Activated naive CD4-positive, alpha-beta T cell treated with Interleukin-2 at 50 U/mL for 16 hours (primary cell): ENCODE measurements at places on chromosomes 1 and 21.
A peak's percentile ranks its signal among the peaks of the same experiment; 100 is the strongest.

- no peak for DNase-seq
These were observed 35.0 kb upstream of the RD3 start for GRCh38 chr1:211527006-211527405.

- DNase-seq, result no peak
These were observed 32.8 kb downstream of the PADI6 start for GRCh38 chr1:17404820-17405219.

DNA sequence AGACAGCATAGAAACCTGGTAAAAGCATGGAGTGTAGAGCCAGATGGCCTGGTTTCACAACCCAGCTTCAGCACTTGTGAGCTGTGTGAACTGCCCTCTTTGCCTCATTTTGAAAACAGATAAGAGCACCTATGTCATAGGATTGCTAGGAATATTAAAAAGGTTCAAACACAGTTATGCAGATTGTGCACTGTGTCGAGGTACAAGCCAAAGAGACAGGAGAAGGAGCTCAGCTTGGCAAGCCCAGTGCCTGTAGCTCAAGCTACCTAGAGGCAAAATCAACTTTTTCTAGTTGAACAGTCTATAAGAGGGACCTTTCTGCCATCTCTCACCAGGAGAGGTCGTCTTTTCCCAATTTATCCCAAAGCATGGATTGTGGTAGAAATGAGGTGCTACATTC lies 5.0 kb downstream of the CHODL start:
- DNase-seq, result no peak

- DNase-seq, result no peak
These were observed 278.8 kb downstream of the AMY1C start for GRCh38 chr1:104028416-104029035.

DNA sequence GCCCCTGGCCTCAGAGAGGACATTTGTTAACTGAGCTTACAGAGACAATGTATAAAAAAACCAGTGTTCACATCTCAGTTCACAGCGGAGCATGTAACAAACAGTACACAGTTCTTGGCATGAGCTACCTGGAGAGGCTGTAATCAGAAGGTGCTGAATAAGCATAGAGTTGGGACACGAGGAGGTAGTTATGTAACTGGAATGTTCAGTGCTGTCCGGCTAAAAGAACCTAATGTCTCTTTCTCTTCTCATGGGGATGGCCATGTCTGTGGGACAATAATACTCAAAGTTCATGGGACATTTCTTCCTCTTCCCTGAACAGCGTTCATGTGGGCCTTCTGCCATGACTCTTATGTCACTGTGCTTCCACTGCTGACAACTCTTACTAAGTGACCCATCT lies 17.2 kb upstream of the STX12 start:
- no peak for DNase-seq

- DNase-seq, result no peak
These were observed 22.7 kb downstream of the CRYAA start for GRCh38 chr21:43191521-43191920.

DNA sequence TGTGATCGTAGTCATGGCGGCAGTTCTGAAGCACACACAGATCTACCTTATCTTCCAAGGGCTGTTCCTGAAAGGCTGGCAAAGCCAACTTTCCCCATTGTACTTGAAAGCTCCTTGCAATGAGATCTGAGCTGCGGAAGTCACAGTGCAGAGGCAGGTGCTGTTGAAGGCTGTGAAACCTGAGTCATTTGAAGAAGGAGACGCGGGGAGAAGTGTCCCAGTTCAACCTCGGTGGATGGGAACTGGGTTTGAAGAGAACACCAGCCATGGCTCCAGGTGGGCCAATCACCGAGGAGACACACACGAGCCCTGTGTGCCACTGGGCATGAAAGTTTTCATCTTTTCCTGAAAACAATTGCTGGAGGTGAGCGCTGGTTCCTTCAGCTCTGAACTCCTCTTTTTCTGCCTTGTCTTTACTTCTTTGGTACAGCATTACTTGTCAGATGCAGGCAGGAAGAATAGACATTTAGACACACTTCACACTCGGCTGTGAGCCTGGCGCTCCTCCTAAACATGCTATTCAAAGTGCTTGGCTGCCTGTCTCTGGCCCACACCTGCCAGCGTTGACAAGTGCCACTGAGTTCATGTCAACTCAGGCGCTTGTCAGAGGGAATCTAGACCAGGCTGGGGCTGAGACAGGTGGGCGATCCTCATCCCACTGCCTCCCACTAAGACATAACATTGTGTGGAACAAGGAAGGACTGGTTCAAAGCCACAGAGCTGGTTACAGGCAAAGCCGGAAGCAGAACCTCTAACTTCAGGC lies 25.7 kb upstream of the PDE9A start:
- no peak for DNase-seq

DNA sequence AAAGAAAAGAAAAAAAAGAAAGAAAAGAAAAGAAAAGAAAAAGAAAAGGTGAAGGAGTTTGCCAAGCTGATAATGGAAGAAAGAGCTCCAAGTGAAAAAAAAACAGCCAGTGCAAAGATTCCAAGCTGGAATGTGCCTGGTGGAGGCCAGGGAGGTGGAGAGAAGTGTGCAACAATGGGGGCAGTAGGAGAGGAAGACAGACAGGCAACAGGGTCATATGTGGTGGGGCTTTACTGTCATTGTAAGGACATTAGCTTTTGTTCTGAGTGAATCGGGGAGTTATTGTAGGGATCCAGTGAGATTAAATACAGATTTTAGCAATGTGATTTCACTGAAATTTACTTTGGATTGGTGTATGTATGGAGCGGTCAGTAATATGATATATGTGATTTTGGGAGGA lies 14.0 kb upstream of the MYSM1 start:
- no peak for DNase-seq

DNA sequence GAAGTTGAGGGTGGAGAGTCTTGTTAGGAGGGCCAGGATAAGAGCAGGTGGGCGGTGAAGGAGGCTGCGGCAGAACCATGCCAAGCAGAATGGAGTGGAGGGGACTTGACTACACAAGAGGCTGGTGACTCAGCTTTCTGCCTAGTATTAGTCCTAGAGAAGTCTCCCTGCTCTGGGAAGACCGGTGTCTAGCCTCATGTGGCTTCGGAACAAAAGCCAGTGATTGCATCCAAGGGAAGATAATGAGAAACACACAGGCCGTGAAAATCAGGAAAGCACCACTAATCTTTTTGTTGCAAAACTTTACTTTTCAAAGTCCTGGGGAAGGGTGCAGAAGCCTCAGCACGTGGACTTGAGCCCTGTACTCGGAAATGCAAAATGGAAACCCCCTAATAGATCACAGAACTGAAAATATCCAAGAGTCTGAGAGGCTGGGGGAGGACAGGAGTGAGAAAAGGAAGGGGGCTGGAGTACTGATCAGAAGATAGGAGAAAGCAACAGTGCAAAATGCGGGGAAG lies 31.4 kb downstream of the DDR2 start:
- DNase-seq, result no peak

DNA sequence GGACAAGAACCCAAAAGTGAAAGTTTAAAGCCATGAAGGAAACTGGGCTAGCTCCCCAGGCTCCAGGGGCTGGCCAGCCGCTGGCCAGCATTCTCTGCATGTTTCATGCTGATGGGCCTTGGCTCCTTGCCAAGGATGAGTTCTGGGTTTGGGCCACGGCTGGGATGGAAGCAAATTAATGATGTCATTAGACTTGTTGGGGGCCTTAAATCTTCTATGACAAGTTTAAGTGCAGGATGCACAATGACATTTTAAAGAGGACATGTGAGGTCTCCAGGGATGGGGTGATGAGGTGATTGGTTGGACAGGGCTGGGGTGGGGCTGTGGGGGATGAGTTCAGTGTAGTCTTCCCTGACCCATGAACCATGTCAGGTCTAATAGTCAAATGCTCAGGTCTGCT lies 199.6 kb downstream of the TRABD2B start:
- no peak for DNase-seq

GRCh38 chr21:44783020-44783696 lies 18.5 kb downstream of the UBE2G2 start:
- DNase-seq, result no peak

DNA sequence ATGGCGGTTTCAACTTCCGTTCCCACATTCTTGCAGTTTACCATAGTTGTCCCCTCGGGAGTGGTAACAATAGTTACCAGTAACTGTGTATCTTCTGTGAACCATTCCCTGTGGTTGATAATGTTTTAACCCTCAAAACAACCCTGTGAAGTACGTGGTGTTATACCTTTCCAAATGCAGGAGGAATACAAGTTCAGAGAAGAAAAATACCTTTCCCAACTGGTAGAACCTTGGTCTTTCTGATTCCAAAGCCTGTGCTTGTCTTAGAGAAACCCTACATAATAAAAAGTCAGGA lies 789 bp downstream of the BTF3L4 start:
- no peak for DNase-seq

- no peak for DNase-seq
These were observed 29.1 kb downstream of the LAMC2 start for GRCh38 chr1:183215076-183215720.

GRCh38 chr1:63322944-63323864 lies 837 bp downstream of the FOXD3 start:
- peak; percentile 43 for DNase-seq

- no peak for DNase-seq
These were observed 67.5 kb upstream of the GFI1 start for GRCh38 chr1:92554216-92554615.

DNA sequence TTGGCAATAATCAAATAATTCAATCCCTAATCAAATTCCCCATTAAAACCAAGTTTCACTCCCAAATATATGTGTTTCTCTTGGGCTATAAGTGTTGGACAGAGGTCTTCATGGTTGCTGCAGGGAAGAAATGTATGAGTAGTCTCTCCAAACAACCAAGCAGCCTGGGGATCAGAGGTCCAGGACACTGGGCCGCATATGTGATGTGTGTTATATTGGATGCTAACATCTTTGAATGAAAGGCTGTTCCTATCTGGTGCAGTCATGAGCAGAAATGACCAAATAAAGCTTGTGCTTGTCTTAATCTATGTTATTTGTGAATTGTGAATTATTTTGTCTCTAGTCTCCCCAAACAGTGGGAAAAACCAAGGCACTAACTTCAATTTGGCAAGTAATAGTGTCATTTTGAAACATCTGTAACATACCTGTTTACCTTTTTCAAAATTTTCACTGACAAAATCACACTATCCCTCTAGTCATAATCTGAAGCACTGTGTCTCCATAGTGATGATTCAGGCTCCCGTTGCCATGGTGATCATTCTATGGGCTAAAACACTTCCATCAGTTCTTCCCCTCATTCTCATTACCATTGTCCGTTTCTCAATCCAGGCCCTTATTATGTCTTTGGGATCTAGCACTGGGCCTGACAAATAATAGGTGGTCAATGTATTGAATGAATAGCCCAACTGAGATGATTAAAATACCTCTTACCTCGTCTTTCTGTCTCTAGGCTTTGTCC lies 12.5 kb upstream of the TADA1 start:
- no peak for DNase-seq
